ENCODE measurements at places on chromosomes 5 and 9.

GRCh38 chr5:150690760-150691159 lies 10.1 kb downstream of the RBM22 start:
- no peak for DNase-seq

DNA sequence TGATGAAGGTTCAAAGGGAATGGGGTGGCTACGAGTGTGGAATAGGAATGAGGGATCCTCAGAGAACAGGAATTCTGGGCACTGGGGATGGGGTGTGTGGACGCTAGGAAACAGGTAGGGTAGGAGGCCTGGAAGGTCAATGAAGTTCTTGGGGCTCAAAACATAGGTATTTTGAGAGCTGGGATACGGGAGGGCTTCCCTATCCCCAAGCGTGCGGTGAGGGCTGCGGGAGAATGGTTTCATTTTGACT lies 718 bp downstream of the QSOX2 start:
- no peak for DNase-seq

DNA sequence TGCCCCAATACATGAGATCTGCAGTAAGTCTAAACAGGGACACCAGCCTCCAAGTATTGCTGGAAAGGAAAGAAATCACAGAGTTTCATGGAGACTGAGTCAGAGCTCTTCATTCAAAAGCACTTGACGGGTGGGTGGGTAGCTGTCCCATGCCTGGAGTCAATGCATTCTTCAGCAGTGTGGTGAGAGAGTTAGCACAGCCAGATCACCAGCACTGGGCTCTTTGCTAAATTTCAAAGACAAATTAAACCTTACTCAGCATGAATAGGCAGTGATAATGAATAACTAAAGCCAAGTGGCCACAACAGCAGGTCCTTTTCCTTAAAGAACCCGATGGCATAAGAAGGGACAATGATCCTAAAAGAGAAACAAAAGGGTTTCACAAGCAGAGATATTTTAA lies 192.4 kb downstream of the ACTL7B start:
- no peak for DNase-seq

DNA sequence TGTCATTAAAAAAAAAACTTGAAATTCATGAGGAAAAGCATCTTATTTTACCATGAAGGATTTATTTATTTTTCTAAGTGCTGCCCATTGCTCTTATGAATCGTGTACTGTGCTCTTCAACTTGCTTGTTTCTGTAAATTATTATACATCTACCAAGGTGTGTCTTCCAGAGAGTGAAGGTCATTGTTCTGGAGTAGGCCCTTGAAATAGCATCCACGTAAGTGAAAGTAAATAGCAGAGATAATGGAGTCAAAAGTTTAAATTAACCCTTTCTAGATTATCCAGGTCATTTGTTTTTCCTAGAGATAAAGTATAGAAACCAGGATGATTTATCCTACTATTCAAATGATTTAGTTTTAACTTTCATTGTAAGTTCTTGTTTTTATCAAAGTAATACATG lies 473.1 kb downstream of the DIRAS2 start:
- DNase-seq = no peak

DNA sequence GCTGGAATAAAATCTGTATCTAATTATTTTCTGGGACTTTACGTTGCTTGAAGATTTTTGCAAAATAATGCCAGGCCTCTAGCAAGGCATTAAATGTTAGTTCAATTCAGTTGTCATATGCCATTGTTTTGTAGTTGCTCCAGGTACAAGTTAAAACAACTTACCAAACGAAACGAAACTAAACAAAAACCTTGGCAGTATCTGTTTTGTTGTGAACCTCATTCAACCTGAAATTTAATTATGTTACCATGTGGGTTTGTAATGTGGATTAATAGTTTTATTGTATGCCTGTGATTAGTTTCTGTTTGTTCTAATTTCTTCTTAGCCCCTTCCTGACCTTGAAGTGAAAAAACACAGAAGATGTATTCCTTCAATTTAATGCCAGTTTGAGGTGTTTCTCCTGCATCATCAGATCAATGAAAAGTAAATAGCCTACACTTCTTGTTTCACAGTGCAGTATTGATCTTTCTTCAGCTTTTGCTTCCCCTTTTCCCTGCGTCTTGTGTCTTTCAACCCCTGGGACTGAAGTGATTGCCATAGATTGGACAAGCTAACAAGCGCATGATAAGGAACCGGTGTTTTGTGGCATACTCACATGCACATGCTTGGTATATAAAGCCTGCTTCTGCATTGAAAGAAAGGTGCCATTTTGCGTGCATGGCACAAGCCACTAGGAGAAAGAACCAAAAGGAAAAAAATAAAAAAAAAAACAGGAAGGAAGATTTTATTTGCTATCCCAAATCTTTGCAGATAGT lies 699.0 kb upstream of the ARRDC3 start:
- no peak for DNase-seq

DNA sequence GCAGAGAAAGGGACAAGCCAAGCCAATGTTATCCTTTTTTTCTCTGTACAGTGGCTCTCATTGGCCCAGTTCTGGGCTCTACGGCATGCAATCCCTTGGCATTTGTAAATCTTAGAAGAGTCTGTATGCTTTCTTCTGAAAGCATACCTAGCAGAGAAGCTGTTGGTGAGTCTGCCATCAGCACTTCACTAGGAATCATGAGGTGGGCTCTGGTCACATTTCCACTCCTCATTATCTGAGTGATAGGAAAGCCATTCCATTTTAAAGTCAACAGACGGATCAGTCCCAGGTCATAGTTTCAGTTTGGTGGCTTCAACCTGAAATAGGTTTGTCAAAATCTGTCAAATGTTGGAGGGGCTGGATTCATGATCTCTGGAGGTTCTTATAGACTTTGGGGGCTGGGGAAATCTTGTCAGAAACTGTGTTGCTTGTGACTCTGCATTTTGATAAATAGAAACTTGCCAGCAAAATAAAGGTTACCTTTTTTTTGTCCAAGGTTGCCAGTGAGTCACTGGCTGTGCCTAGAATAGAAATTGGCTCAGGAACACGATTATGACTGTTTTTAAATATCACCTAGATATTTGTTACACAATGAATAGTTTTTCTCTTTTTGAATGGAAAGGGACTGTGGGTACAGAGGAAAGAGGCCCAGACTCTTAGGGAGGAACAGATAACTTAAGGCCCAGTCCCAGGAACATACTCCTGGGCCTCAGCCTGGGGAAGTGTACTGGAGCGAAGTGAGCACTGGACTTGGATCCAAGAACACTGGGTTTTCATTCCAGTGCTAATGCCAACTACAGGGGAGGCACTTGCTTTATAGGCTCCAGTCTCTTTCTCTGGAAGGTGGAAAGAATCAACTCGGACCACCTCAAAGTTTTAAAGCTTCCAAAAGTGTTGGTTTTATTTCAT lies 183.1 kb downstream of the NMUR2 start:
- no peak for DNase-seq

- DNase-seq = no peak
Observed at GRCh38 chr5:121399879-121400278, 451.8 kb upstream of the FTMT start.
